ENCODE measurements at places on chromosomes 3 and 15. TPM values are rescaled to one million over a fixed set of nuclear protein-coding genes. Genes with fewer than 3 reads are reported as not detected.

DNAH12 gene
- 0.47 TPM for total RNA-seq

FOXB1 gene
- not detected for total RNA-seq

KIF23 gene
- total RNA-seq, result 73.1 TPM

CCR2 gene
- 0.12 TPM for total RNA-seq

CORO2B gene
- total RNA-seq, result 10.5 TPM

CPEB1 gene
- total RNA-seq, result 9.4 TPM

PP2D1 gene
- not detected for total RNA-seq
